ENCODE measurements at places on chromosomes 7 and 10.
A peak's percentile ranks its signal among the peaks of the same experiment; 100 is the strongest.

GRCh38 chr10:58153751-58154150 lies 113.9 kb downstream of the IPMK start:
- DNase-seq, result no peak

GRCh38 chr10:87090779-87091178 lies 3.9 kb downstream of the GLUD1 start:
- DNase-seq, result no peak

DNA sequence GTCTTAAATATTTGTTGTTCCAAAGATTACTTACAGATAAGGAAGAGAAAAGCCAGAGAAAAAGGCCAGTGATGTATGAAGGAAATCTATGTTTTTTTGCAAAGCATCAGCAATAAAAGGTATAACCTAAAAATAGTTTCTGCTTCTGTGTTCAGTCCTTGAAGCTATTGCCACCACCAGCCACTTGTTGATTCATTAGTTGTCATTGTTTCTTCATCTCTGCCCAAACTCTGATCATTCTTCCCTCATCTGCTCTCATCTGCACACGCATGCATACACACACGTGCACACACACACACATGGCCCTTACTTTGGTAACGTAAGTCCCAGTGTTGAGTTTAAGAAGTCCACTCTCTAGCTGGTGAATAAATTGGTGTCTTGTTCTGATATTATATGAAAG lies 540.7 kb downstream of the GATA3 start:
- no peak for DNase-seq

DNA sequence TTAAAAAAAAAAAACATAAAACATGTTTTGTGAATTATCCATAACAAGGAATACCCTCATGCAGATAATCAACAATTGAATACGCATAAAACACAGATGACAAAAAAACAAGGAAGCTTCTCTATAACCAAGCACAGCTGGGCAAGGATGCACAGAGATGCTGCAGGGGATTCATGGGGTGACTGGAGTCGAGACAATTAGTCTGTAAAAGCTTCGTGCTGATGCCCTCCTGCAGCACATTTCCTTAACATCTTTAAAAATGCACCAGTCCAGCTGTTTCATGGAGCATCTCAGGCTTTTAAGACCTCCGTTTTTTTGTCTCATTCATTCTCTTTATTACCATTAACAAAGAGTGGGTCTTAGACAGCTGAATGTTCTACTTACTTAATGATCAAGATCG lies 794.0 kb upstream of the C7orf33 start:
- DNase-seq, result no peak

DNA sequence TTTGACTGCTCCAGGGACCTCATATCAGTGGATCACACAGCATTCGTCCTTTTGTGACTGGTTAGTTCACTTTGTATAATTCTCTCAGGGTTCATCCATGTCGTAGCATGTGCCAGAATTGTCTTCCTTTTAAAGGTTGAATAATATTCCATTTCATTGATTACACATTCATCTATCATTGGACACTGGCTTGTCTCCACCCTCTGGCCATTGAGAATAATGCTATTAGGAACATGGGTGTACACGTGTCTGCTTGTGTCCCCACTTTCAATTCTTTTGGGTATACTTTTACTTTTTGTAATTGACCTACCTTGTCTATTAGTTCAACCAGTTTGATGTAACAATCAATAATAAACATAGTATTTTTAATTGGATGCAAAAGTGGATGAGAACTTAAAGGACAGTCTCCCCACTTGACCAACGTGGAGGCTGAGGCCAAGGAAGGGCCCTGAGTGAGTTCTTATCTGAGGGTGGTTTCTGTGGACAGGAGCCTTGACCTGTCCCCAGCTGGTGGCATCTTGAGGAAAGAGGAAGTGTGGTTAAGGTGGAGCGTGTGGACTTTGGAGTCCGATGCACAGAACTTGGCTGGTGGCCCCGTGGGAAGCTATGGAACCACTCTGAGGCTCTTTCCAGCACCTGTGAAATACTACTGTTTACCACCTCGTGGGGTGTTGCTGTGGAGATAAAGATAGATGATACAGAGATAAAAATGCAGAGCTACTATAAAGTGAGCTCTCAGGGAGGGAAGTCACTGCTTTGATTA lies 16.6 kb downstream of the WDFY4 start:
- peak; percentile 27 for DNase-seq

DNA sequence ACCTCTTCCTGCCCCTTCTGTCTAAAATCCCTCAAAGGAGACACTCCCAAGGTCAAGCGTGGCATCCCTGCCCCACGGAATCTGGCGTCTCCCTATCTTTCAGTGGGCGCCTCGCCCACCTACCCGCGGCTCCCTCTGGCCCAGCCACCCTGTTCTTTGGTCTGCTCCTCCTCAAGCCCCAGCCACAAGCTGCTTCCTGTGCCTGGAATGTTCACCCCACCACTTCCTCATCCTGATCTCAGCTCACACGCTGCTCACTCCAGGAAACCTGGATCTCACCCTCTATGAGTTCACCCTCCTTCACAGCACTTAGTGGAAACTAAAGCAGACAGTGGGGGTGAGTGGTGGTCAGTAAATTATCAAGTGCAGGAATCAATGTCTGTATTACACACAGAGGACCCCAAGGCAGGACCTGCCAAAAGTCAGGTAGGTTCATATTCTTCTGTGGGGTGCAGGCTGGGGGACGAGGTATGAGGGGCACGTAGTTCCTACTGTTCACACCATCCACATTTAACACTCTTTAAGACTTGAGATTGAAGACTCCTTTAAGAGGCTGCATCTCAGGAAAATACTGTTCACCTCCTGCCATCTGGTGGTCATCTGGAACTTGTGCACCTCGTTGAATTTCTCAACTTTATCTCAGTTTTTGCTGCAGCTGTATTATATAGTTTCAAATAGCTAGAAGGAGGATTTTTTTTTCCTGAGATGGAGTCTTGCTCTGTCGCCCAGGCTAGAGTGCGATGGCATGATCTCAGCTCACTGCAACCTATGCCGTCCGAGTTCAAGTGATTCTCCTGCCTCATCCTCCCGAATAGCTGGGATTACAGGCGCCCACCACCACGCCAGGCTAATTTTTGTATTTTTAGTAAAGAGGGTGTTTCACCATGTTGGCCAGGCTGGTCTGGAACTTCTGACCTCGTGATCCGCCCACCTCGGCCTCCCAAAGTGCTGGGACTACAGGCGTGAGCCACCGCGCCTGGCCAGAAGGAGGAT lies 166.6 kb downstream of the ARHGAP21 start:
- DNase-seq, result peak; percentile 64

GRCh38 chr7:66326501-66327215 lies 121.5 kb downstream of the TPST1 start:
- DNase-seq, result peak; percentile 31

DNA sequence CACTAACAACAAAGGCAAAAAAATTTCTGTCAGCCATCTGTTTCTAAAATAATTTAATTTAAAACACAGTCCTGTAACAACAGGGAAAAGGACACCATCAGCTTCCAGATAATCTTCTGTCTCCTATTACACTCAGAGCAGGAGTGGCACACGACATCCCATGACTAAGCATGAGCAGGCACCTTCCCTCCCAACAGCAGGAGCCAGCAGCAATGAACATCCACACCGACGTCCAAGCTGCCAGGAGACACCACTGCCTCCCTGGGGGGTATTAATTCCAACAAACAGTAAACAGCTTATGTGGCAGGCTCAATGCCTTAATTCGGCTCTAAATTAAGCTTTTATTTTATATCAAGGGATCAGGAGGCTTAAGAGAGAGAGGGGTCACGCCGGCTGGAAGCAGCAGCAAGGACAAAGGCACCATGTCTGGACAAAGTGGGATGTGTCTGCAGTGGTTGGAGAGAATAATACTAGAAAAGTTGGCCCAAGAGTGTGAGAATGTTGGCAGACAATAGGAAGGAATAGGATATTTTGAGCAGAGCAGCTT lies 45.7 kb downstream of the KIAA1549 start:
- no peak for DNase-seq

DNA sequence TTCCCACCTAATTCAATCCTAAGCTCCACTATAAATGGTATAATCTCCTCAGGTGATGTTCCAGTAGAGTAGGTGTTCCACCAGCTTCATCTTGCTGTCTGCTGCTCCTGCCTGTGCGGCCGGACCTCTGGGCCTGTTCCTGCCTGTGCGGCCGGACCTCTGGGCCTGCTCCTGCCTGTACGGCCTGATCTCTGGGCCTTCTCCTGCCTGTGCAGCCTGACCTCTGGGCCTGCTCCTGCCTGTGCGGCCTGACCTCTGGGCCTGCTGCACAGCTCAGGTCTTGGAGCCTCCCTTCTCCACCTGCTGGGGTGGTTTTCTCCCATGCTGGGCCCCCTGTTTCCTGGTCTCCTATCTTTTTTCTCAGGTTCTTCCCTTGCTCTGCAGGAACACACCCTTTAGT lies 117.8 kb downstream of the USP6NL start:
- no peak for DNase-seq

GRCh38 chr10:98316170-98316569 lies 48.2 kb upstream of the LOXL4 start:
- DNase-seq, result no peak

DNA sequence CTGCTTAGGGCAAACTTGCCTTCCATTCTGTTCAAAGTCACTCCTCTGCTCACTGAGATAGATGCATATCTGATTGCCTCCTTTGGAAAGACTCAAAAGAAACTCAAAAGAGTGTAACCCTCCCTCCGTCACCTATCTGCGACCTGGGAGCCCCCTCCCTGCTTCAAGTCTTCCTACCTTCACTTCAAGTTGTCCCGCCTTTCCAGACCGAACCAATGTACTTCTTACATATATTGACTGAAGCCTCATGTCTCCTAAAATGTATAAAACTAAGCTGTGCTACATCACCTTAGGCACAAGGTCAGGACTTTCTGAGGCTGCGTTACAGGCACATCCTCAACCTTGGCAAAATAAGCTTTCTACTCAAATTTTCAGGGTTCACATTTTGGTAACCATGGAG lies 77.4 kb upstream of the C1GALT1 start:
- no peak for DNase-seq

GRCh38 chr10:12503311-12503710 lies 154.0 kb downstream of the CAMK1D start:
- no peak for DNase-seq

GRCh38 chr7:12638851-12639456 lies 48.5 kb upstream of the ARL4A start:
- no peak for DNase-seq

DNA sequence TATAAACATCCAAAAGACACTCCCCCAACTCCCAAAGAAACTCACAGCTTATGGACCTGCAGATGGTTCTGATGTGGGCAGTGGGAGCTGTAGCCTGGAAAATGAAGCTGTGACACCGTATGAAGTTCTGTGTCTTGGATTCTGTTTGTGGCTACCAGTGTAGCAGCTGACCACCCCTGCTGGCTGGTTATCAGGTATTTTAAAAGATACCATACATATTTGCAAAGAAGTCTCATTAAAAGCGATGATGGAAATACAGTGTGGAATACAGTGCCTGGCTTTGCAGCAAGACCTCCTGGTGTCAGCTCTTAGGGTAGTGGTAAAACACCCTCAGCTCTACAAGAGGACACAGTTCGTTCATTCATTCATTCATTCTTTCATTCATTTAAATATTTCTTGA lies 194.3 kb upstream of the PRKCQ start:
- DNase-seq, result no peak

DNA sequence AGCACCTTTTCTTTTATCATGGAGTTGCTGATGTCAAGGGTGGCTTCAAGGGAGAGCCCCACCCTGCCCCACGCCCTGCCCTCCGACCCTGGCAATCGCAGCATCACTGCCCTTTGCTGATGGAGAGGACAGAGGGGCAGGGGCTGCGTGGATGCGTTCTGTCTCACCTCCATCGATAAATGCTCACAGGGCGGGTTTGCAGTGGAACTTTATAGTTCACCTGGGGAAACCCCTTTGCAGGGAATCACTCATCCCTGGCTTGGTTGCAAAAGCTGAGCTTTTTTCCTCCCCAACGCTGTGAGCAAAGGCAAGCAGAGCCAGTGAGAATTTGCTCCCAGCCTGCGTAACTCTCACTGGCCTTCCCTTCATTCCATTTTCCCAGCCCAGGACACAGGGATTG lies 176.8 kb downstream of the WDR37 start:
- DNase-seq, result no peak

DNA sequence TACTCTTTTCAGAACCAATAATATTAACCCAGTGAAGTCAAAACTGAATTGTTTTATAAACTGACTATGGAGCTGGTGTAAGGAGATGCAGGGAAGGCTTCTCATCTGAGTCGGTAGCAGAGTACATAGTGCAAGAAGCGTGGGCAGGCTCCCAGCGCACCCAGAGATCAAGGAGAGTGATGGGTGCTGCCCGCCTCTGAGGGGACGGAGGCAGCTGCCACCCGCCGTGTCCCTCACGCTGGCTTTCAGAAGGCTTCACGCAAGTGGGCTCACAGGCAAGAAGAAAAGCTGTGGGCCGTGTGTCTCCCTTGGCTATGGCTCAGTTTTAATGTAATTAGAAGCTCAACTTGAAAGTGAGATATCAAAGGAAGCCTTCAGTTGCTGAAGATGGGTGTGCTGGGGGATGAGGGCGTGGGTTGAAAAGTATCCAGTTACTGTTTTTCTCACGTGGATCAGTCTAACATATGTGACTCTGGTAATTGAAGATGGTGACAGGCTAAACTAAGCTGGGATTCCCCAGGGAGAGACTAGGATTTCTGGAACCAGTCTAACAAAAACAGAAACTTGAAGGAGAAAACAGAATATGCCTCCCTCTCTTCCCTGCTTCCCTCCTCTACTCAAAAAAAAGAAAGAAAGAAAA lies 159.9 kb downstream of the MGMT start:
- no peak for DNase-seq

DNA sequence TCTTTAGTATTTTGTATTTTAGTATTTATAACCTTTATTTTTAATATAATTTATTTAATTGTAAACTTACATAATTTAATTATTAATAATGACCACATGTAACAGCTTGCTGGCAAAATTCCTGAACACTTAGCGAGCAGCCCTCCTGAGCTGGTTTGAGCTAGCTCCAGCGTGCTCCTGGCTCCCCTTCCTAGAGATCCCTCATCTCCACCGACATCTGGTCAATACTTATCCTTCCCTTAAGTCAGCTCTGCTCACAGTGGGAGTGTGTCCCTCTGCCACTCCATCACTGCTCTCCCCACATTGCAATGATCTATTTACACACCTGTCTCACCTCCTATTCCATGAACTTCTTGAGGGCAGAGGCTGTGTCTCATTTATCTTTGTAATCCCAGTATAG lies 20.6 kb upstream of the TBXAS1 start:
- no peak for DNase-seq

DNA sequence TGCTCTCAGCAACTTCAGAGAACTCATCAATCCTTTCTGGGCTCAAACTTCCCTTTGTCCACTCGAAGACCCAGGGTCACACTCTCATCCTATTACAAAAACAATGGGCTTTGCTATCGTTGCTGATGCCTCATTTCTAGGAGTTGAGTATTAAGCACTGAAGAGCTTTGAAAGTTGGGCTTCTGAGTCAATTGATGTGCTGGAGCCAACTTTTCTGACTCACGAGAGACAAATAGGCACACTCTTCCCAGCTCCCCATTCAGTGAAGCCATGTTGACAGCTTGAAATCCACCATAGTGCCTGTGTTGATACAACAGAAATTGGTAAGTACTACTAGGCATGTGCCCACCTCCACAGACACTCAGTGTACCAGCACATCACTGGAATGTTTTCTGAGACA lies 97.5 kb upstream of the PRSS58 start:
- no peak for DNase-seq
